ENCODE measurements at places on chromosomes 2 and 18. TPM values are rescaled to one million over a fixed set of nuclear protein-coding genes. Genes with fewer than 3 reads are reported as not detected.

DNA sequence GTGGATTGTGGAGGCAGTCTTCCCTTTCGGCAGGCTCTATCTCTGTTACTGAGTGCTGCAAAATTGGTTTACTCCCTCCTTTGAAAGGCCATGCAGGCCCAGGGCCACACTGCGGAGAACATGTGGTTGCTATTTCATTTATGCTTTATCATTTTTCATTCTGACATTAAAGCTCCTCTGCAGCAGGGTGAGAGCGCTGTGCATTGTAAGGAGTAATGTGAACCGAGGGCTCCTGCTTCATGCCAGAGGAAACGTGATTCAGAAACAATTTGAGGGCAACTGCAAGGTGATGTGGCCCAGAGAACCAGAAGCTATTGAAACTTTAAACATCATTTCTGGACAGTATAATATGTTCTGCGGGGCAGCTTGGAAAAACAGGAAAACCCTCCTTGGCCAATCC lies 341.6 kb upstream of the NT5C1B start:
- DNase-seq = no peak

DNA sequence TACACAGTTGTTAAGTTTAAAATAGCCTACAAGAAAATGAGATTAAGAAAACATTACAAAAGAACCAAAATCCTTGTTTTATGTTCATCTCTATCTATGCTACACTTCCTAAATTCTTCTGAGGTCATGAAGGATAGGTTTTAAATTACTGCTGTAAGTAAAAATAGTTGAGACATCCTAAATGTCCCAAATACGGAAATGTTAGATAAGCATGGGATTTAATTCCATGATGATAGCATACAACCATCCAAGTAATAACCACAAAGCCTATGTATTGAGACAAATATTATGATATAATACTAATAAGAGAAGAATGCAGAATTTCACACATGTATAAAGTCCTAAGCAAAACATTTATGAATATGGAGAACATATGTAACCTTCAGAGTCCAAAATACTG lies 34.1 kb downstream of the PIEZO2 start:
- DNase-seq = no peak

- peak; percentile 62 for DNase-seq
Observed at GRCh38 chr2:31334311-31335026, 80.1 kb downstream of the XDH start.

The HJURP gene
- 0.23 TPM for total RNA-seq

DNA sequence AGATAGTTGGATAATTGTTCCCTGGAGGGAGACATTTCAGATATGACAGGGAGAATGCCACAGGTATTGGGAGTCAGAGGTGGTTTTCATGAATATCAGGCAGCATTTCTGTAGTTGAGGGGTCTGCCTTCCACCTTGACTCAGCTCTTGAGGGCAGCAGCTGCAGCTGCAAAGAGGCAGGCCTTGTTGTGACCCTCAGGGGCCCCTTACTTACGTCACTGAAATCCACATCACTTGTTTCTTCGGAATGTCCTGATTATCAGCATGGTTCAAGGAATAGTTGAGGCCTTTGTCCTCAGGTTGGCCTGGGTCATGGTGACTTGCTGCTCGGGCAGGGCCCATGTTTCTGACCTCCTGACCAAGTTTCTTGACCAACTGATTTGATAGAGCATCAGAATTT lies 46.9 kb downstream of the TMEM17 start:
- no peak for DNase-seq

DNA sequence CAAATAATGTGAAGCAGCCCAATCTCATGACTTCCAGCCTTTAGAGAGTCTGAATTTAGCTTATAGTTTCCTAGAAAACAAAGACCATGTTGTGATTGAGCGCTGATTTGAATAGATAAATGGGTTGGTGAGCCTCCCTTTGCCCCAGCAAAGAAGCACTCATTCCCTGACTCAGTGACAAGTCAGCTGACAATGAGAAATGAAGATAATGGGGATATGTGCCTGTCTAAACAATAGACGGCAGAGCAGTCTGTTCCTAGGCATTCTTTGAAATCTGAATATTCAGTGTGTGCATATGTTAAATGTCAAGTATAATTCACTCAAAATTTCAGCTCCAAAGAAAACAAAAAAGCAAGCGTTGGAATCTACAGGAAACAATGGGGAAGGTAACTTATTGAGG lies 34.8 kb upstream of the LINC00305 start:
- no peak for DNase-seq

The FBXO36 gene
- 1.6 TPM for total RNA-seq

The TEX44 gene
- total RNA-seq = not detected

The ALPG gene
- not detected for total RNA-seq

GRCh38 chr18:49920731-49921130 lies 107.4 kb upstream of the ACAA2 start:
- no peak for DNase-seq

- DNase-seq = no peak
Observed at GRCh38 chr2:163187119-163187518, 348.6 kb upstream of the KCNH7 start.

The FSHR gene
- total RNA-seq = not detected

The MBD5 gene
- 34.6 TPM for total RNA-seq

DNA sequence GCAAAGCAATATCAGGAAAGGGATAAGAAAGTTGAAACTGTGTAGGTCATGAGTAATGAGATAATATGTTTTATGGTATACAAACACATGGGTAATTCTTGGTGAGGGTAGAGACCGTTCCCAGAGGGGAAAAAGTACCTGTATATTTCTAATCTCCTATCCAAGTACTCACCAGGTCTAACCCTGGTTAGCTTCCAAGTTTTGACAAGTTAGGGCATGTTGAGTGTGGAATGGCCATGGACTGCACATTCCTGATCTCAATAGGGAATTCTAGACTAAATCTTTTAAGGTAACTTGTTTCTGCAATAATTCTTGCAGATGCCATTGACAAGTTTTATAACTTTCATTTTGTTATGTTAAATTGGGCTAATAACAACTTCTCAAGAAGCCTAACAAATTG lies 216.6 kb downstream of the SPAG16 start:
- no peak for DNase-seq

- no peak for DNase-seq
Observed at GRCh38 chr2:197960786-197961185, 156.4 kb downstream of the PLCL1 start.

DNA sequence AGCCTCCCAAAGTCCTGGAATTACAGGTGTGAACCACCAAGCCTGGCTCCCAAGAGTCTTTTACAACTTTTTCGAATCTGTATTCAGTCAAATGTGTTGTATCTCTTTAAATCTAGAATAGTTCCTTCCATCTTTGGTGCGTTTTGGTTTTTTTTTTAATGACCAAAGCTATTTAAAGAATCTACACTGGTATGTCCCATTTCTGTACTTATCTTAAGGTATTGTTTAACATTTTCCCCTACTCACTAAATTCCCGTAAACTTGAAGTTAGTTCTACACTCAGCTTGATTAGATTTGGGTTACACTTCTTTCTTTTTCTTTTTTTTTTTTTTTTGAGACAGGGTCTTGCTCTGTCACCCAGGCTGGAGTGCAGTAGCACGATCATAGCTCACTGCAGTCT lies 63.8 kb downstream of the TMEM237 start:
- no peak for DNase-seq

DNA sequence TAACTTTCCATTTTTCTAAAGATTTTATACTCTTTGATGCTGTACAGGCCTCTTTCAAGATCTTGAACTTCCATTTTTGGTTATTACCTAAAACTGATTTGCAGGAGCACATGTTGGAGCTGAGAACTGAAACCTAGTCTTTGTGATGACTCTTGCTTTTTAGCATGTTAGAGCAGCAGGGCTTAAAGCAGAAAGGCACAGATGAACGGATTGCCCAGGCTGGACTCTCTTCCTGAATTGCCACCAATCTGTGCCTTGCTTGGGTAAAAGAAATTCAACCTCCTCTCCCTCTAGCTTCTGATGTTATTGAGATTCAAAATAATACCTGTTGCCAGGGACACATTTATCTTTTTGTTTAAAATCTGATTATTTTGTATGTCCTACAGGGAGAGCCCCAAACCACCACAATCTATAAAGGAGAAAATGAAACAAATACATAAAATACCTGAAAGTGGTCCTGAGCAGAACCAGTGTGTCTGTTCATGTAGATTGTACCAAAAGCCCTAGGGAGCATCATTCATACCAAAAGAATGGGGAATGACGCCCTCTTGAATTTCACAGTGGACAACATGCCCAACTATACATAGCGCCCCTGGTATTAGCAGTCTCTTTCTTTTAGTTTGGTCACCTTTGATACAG lies 277.0 kb upstream of the MAP2 start:
- no peak for DNase-seq

DNA sequence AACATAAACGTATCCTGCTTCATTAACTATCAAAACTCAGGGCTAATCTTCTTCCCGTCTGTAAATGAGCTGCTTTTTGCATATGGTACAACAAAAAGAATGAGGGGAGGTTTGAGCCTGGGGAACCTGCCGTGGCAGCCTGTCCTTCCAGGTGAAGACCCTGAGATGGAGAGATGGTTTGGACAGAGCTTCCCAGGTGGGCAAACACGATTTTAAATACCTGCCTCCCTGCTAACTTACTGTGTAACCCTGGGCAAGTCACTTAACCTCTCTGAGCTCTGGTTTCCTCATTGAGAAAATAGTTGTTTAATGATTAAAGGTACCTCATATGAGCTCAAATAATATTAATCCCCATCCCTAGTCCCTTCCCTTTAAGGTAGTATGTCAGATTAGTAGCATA lies 9.0 kb downstream of the EMX1 start:
- DNase-seq = no peak

The EIF2B4 gene
- 39.9 TPM for total RNA-seq

- no peak for DNase-seq
Observed at GRCh38 chr18:75874401-75875089, 447.0 kb upstream of the SMIM21 start.

DNA sequence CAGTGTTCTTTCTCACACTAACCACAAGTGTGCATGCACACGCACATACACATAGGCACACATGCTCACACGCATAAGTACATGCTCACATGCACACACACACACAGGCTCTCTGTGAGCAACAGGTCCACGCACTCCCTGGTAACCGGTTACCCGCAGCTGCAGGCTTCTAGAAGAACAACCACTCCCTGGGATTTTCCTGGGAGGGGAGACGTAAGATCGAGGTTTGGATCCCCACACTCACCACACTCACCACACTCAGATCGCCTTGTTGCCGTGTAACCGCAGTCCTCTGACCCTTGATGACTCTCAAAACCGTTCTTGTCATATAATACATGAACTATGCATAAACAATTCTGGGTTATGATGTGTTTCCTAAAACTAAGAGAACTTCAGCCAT lies 42.2 kb downstream of the TTC32 start:
- no peak for DNase-seq

The SNED1 gene
- total RNA-seq = 14.1 TPM

DNA sequence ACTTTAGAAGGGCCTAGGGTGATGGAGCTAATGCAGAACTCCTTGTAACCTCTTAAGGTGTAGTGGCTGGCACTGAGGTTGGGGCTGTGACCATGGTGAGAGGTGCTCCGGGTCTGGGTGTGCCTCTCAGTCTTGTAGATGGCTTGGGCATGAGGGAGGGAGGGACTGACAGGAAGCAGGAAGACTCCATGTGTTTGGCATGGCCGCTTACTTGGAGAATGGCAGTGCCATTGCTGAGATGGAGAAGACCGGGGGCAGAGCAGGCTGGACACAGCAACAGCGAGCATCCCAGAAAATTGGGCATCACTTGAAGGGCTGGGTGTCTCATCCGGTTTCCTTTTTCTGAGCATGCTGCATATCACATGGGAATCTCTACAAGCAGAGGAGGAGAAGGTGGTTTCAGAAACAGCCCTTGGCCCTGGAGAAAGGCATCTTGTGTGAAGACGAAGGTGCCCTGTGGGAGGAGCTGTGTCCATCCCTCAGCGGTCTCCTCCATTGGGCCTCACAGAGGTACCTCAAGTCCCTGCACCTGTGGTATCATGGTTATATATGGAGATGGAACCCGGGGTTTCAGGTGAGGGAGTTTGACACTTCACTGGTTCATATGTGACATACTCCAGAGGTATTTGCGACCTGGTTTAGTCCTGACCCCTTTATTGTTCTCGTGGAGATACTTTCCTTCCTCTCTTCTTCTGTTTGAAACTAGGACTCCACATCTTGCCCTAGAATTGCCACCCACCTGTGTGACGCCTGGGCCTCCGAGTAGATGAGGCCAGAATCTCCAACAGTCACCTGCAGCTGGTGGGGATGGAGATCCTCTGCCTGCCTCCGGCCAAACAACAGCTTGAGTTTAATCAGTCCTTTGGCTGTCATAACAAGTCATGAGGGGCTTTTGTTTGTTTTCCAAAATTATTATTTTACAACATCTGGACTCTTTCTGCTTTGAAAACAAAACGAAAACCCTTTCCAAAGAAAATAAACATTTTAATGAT lies 45.6 kb downstream of the INPP4A start:
- DNase-seq = no peak

DNA sequence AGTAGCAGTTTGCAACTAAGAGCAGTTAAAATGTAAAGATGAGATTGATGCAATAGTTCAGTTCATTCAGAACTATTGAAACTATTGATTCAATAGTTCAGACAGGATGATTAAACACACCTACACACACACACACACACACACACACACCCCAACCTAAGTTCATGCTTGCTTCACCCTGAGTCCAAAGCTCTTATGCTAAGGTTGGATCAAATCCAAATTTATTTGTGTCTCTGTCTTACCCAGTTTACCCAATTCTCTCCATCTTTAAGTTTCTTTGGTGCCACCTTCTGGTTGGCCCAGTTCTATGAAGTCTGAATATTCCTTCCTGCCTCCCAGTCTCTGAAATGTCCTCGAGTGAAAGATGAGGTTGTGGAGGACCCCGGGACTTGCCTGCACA lies 5.1 kb downstream of the SERPINB8 start:
- no peak for DNase-seq

DNA sequence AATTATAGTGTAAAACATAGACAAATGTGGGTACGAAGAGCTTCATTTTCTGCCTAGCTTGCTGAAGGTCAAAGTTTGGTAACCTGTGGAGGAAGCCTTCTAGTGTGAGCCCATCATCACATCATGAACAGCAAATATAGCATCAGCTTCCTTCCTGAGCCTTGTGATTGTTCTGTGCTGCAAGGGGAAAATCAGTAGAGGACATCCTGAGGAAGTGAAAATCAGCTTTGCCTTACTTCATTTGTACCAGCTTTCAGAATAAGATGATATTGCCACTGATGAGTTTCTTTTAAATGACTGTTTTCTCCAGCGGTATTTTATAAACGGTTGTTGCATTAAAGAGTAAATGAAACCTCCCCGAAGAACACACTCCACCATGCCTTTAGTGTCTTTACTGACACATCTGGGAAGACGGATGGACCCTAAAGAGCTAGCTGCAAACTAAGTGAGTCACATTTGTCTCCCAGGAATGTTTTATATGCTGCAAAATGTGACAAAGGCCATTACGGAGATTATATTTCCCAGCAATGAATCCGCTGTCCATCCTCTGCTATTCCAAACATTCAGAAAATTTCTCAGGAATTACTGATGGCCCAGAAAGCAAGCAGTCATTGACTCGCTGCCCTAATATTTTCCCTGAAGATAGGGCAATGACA lies 1272.8 kb downstream of the SUCLG1 start:
- no peak for DNase-seq

Measured in esophagus muscularis mucosa (tissue), 4 donors.